ENCODE measurements at places on chromosomes 2 and 18. TPM values are rescaled to one million over a fixed set of nuclear protein-coding genes. Genes with fewer than 3 reads are reported as not detected.

Gene CNTNAP5
- not detected for polyA plus RNA-seq

Gene IL1F10
- not detected for polyA plus RNA-seq

Gene MROH2A
- polyA plus RNA-seq = 0.69 TPM

Gene GCG
- not detected for polyA plus RNA-seq

Gene PTPN4
- 26.3 TPM for polyA plus RNA-seq

Gene SERPINB3
- not detected for polyA plus RNA-seq
